ENCODE measurements at places on chromosomes 6 and 20.

DNA sequence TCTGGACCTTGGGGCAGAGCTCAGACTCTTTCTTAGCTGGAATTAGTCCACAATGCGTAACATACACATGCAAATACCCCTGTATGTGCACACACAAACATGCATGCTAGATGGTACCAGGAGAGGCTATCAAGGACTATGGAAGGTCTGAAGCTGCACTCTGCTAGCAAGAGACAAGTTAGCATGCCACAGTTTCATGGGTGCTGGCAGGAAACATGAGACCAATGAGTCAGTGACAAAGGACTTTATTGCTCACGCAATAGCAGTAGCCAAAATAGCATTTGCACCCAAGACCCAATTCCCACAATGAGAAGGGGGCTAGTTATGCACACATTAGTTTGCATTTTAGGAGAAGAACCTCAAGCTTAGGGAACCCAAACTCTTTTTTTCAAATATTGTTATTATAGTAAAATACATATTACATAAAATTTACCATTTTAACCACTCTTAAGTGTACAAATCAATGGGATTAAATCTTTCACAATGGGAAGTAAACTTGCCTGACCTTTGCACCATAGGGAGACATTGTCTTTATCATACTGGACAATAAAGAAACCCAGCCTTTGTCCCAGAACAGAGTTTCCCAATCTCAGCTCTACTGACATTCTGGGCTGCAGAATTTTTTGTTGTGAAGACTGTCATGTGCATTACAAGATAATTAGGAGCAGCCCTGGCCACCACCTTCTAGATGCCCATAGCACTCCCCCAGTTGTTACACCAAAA, 69.1 kb downstream of the NRSN1 start:
- DNase-seq: no peak

GRCh38 chr6:122953766-122954165, 42.3 kb upstream of the CLVS2 start:
- no peak for DNase-seq

GRCh38 chr6:161029195-161029809, 37.7 kb downstream of the MAP3K4 start:
- peak; percentile 31 for DNase-seq

DNA sequence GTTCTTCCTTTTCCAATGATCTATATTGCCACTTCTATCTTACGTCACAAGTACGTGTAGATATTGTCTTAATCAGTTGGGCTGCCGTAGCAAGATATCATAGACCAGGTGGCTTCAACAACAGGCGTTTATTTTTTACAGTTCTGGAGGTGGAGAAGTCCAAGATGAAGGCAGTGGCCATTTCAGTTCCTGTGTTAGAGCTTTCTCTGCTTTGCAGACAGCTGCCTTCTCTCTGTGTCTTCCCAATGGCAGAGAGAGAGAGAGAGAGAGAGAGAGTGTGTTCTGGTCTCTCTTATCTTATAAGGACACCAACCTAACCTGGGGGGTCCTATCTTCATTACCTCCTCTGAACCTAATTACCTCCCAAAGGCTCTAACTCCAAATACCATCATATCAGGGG, 8.3 kb downstream of the HSF2 start:
- no peak for DNase-seq

DNA sequence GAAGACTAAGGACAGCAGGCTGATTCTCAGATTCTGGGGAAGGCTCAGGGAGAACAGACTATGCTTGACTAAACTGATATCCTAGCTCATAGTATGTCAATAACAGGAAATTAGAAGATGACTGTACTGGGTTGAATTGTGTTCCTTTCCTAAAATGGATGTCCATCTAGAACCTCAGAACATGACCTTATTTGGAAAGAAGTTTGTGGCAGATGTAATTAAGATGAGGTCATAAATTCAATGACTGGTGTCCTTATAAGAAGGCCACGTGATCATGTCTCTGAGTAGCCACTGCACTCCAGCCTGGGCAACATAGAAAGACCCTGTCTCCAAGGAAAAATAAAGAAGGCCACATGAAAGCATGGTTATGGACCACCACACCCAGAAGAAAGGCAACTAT, 113.9 kb upstream of the STMND1 start:
- DNase-seq: no peak

DNA sequence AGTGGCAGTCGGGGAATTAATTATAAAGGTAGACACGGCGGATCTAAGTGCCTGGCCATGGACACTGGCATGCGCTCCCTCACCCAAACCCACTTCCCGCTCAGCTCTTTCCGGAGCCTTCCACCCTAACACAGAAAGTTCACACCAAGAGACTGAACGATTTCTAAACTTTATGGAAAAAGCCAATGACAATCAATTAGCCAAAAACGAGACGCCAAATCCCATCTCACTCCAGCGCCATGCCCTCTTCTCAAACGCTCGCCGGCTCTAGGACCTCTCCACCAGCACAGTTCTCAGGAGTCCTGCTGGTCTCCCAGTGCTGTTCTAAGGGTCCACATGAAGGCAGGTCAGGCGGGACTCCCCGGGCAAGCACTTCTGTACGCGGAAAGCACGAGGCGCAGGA, 641 bp downstream of the SF3B5 start:
- DNase-seq: no peak

GRCh38 chr6:10175362-10175761, 239.5 kb downstream of the TFAP2A start:
- no peak for DNase-seq

DNA sequence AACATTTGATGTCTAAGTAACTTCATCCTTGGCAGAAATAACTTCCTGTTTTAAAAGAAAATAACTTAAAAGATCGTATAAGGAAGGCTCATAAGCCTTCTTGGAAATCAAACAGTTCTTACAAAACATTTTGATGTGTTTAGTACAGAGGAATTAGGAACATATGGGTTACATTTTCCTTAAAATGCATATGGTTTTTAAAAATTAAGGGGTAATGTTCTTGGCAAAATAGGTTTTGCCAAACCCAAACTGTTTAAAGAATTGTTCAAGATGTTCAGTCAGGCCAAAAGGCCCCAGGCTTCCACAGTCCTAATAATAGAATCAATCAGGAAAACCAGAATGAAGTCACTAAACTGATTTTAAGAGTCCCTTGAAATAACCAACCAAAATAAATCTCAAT, 142.7 kb upstream of the SLC35B3 start:
- DNase-seq: no peak

DNA sequence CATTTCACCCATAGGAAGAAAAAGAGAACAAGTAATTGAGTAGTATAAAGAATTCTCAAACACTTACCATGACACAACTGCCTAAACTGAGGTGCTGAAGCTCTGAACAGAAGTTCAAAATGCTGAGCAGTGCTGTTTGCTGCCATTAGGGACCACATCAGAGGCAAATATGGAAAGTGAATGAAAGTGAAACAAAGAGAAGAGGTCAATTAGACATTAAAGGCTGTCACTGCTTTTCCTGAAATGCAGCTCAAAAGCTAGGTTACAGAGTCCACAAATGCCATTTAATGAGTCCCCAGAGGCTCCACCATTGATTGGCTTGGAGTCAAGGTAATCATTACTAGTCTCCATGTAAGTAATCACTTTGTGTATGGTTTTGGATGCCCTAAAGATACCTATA, 46.1 kb downstream of the POU3F2 start:
- no peak for DNase-seq

- no peak for DNase-seq
These were observed 172.2 kb upstream of the SNX9 start for GRCh38 chr6:157650801-157651200.

GRCh38 chr6:36873115-36873514, 1.5 kb downstream of the PPIL1 start:
- no peak for DNase-seq

GRCh38 chr6:145632971-145633370, 102.3 kb downstream of the EPM2A start:
- DNase-seq: no peak

GRCh38 chr6:23533311-23533710, 592.7 kb upstream of the NRSN1 start:
- DNase-seq: no peak

DNA sequence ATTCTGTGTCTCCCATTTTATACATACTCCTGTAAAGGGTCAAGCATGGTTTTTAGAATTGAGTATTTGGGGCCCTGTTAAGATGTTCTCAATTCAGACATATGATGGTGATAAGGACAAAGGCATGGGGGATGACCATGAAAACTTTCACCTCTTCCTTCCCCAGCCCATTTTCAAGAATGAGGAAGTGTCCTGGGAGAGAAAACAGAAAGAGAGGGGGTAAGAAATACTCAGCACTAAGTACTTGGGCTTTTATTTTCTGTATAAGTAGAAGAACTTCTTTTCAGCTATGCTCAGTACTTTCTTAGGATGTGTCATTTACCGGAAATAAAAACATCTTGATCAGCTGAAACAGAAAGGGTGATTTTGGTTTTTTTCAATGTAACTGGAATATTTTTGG, 10.9 kb upstream of the MBOAT1 start:
- DNase-seq: no peak

DNA sequence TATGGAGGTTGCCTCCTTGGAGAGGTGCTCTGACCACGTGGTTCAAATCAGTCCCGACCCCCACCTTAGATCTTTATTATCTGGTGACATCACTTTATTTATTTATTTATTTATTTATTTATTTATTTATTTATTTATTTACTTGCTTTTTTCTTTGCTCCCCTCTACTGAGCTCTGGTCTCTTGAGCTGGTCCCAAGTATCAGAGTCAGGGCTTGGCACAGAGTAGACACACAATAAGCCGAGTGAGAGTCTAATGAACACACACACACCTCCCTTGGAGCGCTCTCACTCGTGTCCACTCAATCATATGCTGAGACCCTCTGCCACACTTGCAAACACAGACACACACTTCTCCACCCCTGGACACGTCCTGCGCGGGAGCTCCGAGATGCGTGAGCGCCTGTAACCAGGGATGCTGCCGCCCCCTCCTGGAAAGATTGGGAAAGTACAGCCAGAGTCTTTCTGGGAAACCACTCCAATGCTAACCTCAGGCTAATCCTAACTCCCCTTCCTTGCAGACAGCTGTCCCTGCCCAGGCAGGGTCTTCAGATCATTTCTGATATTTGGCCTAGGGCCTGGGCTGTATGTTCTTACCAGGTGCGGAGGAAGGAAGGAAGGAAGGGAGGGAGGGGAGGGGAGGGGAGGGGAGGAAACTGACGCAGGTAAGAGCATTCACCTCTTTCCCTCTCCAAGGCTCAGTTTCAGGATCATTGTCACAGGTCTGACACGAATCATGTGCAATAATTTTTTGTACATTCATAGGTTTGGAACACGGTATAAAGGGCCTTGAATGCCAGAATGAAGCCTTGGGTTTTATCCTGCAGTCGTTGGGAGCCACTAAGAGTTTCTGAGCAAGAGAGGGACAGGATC, 70.9 kb downstream of the STK35 start:
- DNase-seq: peak; percentile 28

GRCh38 chr20:61797200-61797599, 268.5 kb downstream of the TAF4 start:
- DNase-seq: no peak

DNA sequence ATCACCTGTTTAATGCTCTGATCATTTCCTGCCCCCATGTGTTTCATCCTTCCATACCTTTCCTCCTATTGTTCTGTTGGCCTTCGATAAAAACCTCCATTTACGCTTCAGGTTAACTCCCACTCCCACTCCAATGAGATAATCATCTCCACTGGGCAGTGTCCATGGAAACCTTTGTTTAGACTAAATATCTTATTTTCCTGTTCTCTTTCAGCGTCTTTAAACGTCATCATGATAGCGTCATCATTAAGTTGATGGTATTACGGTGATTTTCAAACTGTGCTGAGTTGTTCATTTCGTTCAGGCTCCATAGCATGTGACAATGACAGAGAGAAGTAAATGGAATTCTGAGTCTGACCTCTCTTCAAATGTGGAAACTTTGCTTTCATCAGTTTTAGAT, 970.5 kb upstream of the SLC35B3 start:
- DNase-seq: no peak

All from HS-5 (cell line).